ENCODE measurements at places on chromosomes 11 and 22.
A peak's percentile ranks its signal among the peaks of the same experiment; 100 is the strongest.

DNA sequence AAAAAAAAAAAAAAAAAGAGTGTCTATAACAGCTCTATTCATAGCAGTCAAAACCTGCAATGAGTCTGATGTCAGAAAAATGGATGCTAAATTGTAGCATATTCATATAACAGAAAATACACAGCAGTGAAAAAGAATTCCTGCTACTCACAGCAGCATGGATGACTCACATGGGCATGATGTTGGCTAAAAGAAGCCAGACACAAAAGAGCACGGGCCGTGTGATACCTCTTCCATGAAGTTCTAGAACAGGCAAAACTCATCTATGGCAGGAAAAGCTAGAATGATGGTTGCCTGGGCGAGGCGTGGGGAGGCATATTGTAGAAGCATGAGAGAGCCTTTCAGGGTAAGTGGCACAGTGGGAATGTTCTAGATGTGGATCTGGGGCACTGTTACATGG, 18.9 kb downstream of the PLAAT3 start:
- DNase-seq: no peak

DNA sequence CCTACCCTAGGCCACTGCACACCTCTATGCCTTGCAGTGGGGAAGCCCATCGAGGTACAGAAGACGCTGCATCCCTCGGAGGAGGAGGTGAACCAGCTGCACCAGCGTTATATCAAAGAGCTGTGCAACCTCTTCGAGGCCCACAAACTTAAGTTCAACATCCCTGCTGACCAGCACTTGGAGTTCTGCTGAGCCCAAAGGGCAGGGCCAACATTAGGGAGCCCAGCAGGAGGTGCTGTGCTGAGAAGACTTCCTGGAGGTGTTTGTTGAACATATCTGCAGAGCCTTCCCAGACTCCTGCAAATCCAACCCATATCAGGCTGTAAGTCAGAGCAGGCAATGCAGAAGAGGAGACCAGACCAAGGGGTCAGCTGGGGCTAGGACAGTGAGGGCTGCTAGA, 13.5 kb downstream of the MOGAT2 start:
- no peak for DNase-seq

DNA sequence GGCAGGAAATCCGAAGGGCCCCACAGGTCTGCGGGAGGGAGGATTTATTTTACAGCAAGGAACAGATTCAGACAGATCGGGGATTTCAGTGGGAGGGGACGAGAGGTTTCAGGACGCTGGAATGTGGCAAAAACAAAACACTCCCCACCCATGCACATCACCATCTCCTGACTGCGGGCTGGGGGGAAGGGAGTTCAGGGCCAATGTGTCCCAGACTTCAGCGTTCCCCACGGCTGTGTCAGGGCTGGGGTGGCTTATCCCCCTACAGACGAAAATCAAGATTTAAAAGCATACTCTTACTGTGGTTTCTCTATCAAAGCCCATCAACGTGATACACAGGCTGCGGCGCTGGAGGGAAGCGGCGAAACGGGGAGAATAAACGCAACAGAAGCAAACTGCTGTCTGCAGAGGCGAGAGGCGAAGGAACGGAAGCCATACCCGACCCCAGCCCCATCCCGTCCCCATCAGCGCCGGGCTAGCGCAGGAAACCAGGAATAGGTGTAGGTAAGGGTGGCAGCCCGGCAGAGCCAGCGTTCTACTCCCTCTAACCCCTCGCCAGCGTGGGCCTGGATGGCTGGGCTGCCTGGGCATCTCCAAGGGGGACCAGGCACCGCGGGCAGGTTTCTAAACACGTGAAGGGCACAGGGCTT, 2.7 kb downstream of the TENM4 start:
- peak; percentile 76 for DNase-seq

- no peak for DNase-seq
Measured at GRCh38 chr11:132904607-132905006, 627.7 kb downstream of the OPCML start.

GRCh38 chr22:35684270-35684700, 33.4 kb upstream of the APOL5 start:
- peak; percentile 35 for DNase-seq

DNA sequence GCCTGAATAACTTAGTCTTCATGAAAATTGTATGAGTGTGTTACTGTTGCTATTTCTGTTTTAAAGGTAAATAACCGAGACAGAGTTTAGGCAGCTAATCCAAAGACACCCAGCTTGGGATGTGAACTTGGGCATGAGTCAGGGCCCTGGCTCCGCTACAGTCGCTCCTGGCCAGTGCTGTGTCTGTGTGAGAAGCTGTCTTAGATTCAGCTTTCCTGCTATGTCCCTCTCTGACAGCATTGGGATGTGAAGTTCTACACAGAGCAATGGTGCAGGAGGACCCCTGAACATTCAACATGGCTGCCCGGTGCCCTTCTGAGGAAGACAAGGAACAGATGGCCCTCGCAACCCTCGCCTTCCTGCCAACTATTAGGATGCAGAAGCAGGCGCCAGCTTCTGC, 49.4 kb downstream of the GALNT18 start:
- DNase-seq: no peak

- DNase-seq: no peak
Measured at GRCh38 chr11:120643284-120643683, 131.7 kb downstream of the GRIK4 start.

GRCh38 chr11:72996959-72997358, 145.2 kb downstream of the FCHSD2 start:
- DNase-seq: no peak

DNA sequence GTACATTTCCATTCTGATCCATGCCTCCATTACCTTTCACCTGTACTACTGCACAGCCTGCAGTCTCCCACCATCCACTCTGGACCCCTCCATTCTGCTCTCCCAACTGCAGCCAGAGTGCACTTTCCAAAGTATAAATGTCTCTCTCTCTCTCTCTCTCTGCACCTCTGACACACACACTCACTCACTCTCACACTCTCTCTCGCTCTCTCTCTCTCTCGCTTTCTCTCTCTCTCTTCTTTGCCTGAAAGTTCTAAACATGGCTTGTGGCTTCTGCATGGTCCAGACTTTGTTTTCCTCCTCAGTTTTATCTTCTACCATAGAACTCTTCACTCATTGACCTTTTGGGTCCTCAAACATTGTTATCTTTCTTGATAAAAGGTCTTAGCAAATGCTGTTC, 76.6 kb downstream of the WNT11 start:
- no peak for DNase-seq

GRCh38 chr22:25451480-25452114, 112.9 kb upstream of the GRK3 start:
- no peak for DNase-seq

DNA sequence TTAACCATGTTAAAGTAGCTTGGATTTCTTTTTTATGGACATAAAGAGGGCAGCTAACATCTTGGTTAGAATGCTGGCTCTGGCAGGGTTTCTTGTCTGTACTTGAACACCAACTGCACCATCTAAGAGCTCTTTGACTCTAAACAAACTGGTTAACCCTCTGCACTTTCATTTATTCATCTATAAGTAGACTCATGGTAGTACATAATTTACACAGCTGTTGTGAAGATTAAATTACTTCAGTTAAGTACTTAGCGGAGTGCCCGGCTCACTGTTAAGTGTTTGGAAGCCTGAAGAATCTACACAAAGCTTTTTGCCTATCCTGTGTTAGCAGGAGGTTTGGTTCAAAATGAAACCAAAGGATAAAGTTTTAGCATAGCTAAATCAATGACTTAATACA, 846.2 kb upstream of the API5 start:
- no peak for DNase-seq

GRCh38 chr11:115153135-115153534, 351.1 kb downstream of the CADM1 start:
- peak; percentile 53 for DNase-seq

DNA sequence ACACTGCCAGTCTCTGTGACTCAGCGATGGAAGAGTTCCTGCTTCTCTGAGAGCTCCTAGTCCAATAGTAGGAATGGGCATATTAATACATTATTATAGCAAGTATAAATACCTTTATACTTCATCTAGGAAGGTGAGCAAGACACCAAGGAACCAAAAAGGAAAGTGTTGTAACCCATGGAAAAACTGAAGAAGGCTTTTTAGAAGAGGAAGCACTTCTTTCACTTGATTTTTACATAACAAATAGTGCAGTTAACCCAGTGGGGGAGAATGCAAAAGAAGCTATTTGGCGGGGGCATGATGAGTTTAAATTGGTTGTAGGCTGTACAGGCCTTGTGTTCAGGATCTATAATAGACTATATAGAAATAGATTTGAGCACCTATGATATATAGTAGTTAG, 31.2 kb upstream of the C11orf87 start:
- DNase-seq: no peak

DNA sequence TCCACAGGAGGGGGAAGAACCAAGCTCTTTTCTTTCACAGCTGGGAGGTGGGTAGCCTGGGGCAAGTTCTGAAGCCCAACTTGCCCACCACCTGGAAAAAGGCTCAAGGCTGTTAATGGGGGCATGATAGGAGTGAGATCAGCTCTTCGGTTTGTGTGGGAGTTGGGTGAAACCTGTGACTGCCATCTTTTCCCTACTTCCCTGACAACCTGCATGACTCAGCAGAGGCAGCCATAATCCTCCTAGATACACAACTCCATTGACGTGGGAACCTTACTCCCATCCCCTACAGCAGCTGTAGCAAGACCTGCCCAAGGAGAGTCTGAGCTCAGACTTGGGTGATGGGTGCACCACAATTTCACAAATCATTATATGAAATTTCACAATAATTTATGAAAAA, 13.3 kb upstream of the OOSP4B start:
- no peak for DNase-seq

DNA sequence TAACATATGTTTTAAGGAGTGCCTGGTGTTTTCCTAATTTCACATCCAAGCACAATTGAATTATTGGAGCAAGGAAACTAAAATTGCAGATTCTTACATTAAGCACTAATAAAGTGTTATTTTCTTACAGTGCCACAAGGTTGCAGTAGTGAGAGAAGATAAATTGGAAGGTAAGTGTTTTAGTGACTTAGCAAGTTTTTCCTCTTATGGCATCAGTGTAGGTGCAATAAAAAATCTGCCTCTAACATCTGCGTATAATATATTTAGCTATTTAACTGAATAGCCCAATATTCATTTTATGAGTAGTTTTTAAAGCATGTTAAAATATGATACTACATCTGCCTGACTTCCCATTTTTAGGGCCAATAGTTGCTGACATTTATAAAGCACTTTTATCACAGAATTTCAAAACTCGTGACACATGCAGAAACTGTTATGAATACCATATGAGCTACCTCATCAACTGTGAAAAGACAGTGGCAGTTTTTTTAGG, 19.0 kb downstream of the POLD3 start:
- DNase-seq: peak; percentile 69

DNA sequence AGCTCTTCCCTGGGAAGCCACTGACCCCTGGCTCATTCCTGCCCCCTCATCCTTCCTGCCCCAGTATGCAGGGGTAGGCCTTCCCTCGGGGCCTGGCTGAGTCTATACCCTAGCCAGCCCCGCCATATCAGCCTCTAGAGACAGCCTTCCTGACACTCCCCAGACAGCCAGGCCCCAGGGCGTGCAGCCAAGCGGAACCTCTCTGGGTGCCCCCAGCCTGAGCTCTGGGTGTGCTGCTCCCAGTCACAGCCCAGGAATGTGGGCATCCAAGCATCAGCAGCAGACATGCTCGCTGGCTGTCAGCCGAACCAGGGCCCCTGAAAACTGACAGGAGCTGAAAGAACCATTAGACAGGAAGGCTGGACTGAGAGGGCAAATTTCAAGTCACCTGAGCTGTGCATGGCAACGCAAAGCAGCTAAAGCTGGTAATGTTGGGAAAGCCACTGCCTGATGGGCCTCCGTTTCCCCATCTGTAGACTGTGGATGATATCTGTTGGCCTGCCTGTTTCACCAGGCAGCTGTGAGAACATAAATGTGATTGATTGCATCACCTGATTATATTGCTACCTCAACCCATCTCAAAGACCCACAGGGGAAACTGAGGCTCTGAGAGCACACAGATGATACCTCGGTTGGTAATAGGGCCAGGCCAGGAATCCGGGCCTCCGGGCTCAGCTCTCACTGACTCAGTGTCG, 93.2 kb downstream of the LRRC32 start:
- peak; percentile 89 for DNase-seq

GRCh38 chr11:70368961-70369360, 29.4 kb upstream of the CTTN start:
- no peak for DNase-seq

DNA sequence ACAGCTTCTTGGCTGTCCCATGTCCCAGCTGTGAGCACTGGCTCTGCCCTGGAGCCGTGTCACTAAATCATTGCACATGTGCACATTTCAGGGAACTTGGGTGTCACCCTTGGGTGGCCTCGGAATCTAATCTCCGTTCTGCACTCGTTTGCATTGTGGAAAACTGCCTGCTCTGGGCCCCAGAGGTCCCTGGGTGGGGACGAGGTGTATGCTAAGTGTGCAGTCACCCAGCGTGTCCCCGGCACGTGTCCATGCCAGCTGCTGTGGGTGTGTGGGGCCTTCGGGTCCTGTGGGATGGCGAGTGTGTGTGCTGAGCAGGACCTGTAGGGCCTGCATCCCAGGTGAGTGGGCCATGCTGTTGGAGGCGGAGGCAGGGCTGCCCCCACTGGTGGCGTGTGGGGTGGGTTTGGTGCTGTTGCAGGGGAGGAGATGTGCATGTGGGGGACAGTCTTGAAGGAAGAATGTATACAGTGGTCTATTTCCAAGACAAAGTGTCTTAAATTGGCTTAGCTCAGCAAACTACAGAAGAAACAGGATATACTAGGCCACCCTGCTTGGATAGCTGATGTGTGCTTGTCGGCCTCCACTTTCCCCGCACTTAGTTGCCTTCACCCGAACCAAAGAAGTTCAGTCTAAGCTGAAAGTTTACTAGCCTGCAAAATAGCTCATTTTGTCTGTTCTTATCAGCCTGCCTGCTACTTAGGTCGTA, 14.6 kb downstream of the TANGO2 start:
- DNase-seq: no peak

- DNase-seq: peak; percentile 32
Measured at GRCh38 chr22:43829904-43830851, 18.1 kb upstream of the EFCAB6 start.

DNA sequence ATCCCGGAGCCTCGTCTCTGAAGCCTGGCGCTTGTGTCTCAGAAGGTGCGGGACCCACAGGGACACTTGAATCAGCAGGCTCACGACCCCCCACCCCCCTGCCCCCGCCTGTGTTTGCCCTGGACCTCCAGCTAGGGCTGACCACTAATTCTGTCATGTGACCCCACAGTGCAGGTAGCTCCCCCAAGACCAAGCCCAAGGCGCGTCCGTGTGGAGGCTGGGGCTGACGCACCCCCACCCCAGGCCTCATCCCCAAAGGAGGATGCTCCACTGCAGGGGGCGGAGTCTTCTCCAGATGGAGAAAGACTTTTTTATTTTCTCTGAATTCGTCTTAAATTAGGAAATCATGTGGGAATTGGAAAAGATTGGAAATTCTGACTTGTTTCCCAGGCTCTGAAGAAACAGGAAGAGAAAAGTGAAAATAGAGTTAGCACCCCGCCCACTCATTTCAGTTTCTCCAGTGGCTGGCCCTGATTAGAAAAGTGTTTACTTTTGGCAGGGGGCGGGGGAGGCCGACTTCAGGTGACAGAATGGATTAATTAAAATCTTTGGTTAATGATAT, 1.0 kb upstream of the RELA start:
- peak; percentile 67 for DNase-seq
